ENCODE measurements at places on chromosomes 16 and 17.

DNA sequence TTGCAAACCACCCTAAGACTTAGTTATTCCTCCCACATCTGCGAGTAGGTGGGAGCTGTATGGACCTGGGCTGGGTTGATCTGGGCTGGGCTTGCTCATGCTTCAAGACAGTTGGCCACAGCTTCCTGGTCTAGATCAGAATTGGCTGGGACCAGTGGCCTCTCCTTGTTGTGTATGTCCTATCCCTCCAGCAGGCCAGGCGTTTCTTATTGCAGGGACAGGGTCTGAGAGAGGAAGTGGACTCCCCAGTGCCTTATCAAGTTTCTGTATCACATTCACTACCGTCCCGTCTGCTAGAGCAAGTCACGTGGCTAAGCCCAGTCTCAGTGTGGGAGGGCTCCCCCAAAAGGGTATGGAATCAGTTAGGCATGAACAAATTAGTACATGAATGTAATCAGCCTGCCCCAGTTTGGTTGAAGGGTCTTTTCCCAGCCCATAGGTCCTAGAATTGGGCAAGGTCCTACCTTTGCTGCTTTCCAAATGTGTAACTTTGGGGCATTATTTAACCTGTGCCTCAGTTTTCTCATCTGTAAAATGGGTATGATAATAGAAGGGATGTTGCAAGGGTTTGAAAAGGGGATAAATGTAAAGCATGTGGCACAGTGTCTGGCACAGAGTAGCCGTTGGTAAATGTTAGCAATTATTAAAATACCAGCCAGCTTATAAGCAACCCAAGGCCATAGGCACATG lies 36.0 kb downstream of the NKD1 start:
- DNase-seq: no peak

- no peak for DNase-seq
Observed at GRCh38 chr17:69884846-69885245, 190.2 kb upstream of the KCNJ16 start.

GRCh38 chr17:64145751-64146417 lies 15.9 kb upstream of the ERN1 start:
- peak; percentile 98 for DNase-seq

- peak; percentile 16 for DNase-seq
Observed at GRCh38 chr16:25013751-25014499, 1.2 kb downstream of the ARHGAP17 start.

DNA sequence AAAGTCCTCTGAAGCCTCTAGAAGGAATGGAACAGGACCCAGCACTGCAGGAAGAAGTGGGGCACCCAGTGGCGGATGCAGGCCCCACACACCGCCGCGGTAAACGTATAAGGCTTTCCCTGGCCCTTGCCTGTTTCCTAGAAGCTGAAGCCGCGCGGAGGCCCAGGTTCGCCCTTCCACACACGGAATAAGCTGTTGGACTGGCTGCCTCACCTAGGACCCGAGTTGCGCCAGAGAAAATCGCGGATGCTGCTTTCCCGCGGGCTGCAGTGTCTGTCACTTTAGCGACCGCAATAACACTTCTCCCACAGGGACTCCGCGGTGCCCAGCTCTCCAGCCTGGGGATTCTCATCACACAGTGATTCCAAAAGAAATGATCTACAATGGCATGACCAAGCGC lies 1736.9 kb downstream of the TP53TG3F start:
- no peak for DNase-seq

DNA sequence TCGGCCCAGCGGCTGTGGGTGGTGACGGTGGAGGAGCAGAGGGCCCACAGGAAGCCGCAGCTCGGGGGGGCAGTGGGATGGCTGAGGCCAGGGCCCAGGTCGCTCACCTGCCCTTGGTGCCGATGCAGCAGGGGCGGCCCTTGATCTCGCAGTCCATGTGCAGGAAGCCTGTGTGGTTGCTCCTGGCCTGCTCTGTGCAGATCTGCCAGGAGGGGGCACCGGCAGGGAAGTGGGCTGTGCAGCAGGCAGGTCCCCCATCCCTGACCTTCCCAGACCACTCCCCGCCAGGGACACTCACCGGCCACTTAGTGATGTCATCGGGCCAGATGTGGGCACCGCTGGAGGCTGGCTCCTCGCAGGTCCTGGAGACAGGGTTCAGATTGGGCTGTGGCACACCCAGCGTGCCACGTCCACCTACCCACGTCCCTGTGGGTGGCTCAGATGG lies 6.2 kb downstream of the AANAT start:
- no peak for DNase-seq

DNA sequence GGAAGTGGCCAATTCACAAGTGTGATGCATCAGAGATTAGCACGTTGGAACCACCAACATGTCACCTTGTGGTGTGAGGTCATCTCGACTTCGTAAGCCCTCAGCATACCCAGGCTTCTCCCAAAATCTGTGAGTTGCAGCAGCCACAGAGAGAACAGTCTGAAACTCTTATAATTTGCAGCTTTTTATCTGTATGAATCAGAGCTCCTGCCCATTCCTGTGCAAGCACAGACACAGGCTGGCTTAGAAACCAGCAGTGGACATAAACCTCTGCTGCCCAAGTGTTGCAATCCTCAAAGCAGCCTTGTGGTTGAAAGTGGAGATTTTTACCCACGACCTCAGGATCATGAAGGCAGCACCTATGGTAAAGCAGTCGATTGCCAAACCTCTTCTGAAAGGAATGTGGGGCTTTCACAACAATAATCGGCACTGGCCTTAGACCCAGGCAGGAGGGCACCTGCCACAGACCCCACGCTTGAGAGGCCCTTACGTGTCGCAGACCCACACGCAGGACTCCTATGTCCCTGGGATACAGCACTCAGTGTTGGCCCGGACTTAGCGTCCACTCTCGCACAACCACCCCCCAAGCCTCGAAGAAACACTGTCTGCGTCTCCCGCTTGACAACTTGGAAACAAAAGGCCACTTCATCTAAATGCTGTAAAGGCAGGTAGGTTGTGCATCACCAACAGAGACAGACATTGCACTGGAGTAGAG lies 24.5 kb upstream of the OSGIN1 start:
- no peak for DNase-seq

DNA sequence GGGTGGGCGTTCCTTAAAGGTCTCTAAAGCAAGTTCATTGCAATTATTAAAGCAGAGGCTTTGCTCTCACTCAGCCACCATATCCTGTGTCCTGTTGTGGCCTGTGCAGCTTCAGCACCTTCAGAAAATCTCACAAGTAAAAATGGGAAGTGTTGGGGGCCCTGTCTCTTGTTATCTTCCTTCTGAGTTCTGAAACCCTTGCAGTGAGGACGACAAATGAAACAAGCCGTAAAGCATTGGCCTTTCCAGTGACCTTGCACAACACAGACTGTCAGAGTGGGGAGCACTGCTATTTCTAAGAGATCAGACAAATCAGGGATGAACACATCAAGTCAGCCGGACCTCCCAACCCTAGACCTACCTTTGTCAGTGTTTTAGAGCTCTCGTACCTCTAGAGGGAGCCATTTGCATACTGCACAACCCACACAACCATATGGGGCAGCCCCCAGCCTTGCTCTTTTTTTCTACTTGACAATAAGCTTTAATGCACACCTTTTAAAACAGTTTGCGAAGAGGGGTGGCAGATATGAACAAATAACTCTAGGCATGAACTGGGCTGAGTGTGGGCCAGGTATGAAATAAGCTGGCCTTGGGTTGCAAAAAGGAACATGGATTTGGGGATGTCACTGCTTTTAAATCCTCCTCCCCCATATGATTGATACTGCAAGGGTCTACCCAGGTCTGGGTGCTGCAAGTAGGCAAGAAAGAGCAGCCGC lies 89.8 kb downstream of the KATNIP start:
- peak; percentile 17 for DNase-seq

- DNase-seq: no peak
Observed at GRCh38 chr17:1034652-1035210, 37.8 kb downstream of the TIMM22 start.

- DNase-seq: no peak
Observed at GRCh38 chr16:58591083-58591482, 38.5 kb downstream of the CNOT1 start.

DNA sequence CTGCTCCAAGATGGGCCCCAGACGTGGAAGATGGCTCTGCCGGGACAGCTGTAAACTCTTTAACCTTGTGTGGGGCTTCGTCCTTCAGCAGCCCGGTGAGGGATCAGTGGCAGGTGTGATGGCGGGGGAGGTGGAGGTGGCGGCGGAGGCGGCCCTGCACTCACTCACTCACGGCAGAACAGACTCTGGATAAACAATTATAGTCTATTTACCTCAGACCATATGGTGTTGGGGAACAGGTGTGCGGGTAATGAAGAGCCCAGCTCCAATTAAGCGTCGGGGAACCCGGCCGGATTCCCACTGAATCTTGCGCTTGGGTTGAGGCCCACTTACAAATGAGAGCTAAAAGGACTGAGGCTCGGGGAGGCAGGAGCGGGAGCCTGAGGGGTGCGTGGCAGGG lies 104.3 kb upstream of the SDK2 start:
- no peak for DNase-seq

GRCh38 chr17:45394913-45395568 lies 37.6 kb downstream of the ARHGAP27 start:
- peak; percentile 53 for DNase-seq

- no peak for DNase-seq
Observed at GRCh38 chr16:85334718-85335583, 222.7 kb upstream of the CIBAR2 start.

- DNase-seq: no peak
Observed at GRCh38 chr16:50386774-50387173, 18.0 kb upstream of the BRD7 start.

DNA sequence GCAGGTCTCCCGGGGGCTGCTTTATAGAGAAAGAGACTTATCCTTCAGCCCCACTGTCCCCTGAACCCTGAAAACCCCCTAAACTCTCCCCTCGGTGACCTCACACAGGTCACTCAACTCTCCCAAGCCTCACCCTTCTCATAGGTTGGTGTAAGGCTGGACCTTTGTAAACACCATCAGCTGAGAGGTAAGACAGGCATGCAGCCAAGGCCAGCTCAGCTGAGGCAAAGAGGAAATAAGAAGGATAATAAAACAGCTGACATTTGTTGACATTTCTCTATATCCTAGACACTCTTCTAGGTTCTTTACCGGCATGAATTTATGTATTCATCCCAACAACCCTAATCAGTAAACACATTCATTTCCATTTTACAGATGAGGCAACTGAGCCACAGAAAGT lies 134.3 kb downstream of the CCT6B start:
- no peak for DNase-seq

- DNase-seq: no peak
Observed at GRCh38 chr17:73625991-73626673, 18.1 kb downstream of the SDK2 start.

- DNase-seq: no peak
Observed at GRCh38 chr17:78307887-78308638, 51.8 kb downstream of the SOCS3 start.

DNA sequence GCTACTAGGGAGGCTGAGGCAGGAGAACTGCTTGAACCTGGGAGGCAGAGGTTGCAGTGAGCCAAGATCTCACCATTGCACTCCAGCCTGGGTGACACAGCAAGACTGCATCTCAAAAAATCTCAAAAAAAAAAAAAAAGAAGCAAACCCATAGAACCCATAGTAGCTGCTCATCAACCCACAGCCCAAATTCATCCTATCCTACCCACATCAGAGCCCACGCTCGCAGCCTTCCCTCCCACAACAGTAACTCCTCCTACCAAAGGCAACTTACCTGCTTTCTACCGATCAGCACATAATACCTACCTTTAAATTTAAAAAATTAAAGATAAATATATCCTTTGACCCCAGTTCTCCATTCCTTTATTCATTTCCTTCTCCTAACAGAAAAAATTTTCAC lies 94.7 kb downstream of the GAS7 start:
- no peak for DNase-seq

DNA sequence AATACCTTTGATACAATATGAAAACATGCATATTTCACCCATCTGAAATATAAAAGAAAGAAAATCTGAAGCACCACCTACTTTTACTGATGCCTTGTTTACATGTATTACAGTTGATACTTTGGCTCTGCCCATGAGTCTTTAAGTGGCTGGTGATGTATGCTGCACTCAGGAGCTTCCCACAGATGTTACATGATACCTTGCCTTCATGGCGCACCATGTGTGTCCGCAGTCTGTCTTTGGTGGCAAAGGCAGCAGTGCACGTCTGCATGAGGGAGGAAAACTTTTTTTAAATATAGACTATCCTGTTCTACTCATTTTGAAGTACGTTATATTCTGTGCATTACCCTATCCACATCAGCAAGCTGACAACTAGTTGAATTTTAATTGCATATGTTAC lies 7.5 kb downstream of the VEZF1 start:
- DNase-seq: no peak

DNA sequence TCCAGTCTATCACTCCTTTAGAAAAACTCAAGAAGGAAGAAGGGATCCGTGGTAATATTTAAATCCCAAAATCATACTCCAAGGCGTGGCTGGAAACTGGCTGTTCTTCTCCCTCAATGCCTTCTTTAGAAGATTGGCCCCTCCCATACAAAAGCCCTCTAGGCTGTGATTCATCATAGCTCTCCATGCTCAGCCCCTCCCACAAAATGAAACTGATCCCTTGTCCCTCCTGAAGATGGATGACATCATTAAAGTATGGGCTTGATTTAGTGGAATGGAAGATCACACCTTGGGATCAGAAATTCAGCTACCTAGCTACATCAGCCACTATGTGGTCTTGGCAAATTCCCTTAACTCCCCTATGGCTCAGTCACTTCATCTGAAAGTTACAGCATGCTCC lies 4.1 kb downstream of the GRIN2A start:
- DNase-seq: no peak

DNA sequence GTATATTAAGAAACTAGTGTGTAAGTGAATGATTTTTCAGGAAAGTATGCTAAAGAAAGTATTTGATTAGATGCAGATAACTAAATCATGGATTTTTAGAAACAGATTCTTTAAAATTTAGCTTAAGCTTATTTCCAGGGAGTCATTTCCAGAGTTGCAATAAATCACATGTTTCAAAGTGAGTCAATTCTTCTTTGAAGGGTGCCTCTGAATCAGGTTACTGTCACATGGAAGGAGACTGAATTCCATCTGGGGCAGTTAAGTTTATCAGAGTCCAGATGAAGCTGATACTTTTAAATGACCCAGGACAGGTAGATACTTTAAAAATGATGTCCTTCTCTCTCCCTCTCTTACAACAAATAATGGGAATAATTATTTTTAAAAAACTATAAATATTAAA lies 5.0 kb downstream of the MFSD11 start:
- no peak for DNase-seq

- DNase-seq: no peak
Observed at GRCh38 chr17:55563363-55563762, 52.1 kb upstream of the SMIM36 start.

Measured in CD4-positive, alpha-beta T cell treated with Interleukin-12 subunit alpha and Interleukin-12 subunit beta, for 1 hour (primary cell).